ENCODE measurements at places on chromosomes 5 and 9. TPM values are rescaled to one million over a fixed set of nuclear protein-coding genes. Genes with fewer than 3 reads are reported as not detected.

- DNase-seq: no peak
These were observed 1.1 kb downstream of the SSNA1 start for GRCh38 chr9:137189297-137190295.

- peak; percentile 94 for DNase-seq
These were observed 34.1 kb upstream of the PLIN2 start for GRCh38 chr9:19161257-19162025.

DNA sequence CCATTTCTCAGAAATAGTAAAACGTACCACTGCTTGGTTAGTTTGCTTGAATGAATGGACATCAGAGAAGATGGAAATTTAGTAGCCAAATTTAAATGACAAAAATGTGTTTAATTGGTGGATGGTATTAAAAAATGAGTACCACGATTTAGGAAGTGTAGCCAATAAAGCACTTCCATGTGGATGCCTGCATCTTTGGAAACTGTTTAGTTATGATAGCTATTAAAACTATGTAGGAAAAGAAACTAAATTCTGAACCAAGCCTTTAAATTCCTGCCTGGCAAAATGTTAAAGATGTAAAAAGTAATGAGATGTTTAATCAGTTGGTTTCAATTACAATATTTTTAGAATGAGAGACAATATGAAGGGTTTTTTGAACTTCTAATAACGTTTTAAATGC, 94.8 kb downstream of the NUDT12 start:
- DNase-seq: no peak

DNA sequence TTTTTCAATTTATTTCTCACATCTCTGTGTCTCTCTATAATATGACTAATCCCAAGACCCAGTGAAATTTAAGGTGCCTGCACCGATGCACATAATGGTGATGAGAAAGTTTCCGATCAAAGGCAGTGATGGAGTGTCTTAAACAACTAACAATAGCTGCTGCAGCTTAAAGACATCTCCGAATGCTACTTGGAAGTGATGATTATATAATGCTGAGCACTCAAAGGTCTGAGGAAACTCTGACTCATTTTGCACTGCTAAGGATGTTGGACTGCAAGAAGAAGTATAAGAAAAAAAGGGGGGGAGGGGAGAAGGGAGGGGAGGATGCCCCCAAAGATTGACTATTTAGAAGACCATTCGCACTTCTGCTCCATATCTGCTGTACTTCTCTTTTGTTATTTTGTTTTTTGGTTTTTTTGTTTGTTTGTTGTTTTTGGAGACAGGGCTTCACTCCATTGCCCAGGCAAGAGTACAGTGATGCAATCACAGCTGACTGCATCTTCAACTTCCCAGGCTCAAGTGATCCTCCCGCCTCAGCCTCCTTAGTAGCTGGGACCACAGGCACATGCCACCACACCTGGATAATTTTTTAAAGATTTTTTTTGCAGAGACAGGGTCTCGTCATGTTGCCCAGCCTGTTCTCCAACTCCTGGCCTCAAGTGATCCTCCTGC, 192.2 kb downstream of the HSD17B3 start:
- no peak for DNase-seq

- no peak for DNase-seq
These were observed at the start of gene PRRT1B for GRCh38 chr9:131545003-131545785. TSS of gene PRRT1B (plus strand) at chr9:131545523. CDS start at chr9:131545616, 93 bp downstream.

DNA sequence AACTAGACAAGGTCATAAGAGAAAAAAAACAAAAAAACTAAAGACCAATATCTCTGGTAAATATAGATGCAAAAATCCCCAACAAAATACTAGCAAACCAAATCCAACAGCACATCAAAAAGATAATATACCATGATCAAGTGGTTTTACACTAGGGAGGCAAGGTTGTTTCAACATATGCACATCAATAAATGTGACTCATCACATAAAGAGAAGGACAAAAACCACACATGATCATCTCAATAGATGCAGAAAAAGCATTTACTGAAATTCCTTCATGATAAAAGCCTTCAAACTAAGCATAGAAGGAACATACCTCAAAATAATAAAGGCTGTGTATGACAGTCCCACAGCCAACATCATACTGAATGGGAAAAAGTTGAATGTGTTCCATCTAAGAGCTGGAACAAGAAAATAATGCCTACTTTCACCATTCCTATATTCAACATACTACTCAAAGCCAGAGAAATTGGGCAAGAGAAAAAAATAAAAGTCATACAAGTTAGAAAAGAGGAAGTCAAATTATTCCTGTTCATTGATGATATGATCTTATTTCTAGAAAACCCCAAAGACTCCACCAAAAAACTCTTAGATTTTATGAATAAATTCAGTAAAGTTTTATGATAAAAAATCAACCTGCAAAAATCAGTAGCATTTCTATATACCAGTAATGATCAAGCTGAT, 72.2 kb upstream of the FAM169A start:
- DNase-seq: peak; percentile 9

DNA sequence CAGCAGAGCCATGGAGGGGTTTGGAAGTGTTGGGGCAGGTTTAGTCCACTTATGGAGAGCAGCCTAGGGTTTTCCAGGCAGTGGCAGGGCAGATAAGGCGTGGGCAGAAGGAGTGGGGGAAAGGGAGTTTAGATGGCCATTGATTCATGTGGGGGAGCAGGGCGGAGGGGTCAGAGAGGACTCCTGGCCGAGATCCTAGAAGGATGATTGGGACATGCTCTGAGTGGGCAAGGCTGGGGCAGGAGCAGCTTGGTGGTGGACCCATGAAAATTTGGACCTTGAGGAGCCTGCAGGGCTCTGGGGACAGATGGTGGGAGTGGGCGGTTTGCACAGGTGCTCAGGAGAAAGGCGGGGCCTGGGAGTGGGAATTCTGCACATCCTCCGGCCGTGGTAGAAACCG, 18.1 kb upstream of the TOR2A start:
- DNase-seq: no peak

DNA sequence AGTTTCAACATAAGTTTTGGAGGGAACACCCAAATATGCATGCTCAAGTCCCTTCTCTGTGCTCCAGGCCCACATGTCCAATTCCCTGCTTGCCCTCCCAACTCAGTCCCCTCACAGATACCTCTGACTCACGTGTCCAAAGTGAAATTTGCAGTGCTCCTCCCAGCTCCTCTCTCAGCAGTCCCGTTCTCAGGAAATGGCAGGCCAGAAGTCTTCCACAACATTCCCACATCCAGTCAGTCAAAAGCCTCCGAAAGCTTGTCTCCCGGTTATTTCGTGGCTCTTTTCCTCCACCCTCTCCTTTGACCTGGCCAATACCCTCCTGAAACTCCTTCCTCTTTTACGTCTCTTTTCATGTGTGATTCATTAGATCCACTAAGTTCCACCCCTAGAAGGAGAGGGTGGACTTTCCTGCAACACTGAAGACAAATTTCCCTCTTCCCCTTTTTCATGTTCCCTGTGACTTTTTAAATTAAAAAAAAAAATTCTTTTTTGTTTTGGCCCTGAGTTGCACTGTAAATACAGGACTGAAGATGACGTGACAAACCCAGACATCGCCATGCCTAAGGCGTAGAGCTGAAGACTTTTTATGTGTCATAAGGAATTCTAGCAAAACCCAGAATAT, 12.8 kb upstream of the MGAT1 start:
- peak; percentile 49 for DNase-seq

DNA sequence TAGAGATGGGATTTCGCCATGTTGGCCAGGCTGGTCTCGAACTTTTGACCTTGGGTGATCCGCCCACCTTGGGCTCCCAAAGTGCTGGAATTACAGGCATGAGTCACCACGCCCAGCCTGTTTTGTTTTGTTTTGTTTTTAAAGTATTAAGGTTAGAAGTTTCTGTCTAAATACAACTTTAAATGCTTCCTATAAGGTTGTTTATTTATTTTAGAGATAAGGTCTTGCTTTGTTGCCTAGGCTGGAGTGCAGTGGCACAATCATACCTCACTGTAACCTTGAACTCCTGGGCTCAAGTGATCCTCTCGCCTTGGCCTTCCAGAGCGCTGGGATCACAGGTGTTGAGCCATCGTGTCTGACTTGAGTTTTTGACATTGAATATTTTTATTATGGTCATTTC, 11.4 kb downstream of the MRRF start:
- no peak for DNase-seq

PCDHGA3 gene
- 0.12 TPM for total RNA-seq

SLC25A2 gene
- not detected for total RNA-seq

GTF3C5 gene
- total RNA-seq: 48.3 TPM

GMCL2 gene
- total RNA-seq: not detected

TEX48 gene
- total RNA-seq: not detected

SH3RF2 gene
- total RNA-seq: 6.8 TPM

PTCH1 gene
- 2.2 TPM for total RNA-seq

DIRAS2 gene
- total RNA-seq: not detected

Measured in RPMI7951 (cell line).